ENCODE measurements at places on chromosomes 6 and 20. TPM values are rescaled to one million over a fixed set of nuclear protein-coding genes. Genes with fewer than 3 reads are reported as not detected.

Gene SLC35D3
- not detected for total RNA-seq

Gene TMEM244
- not detected for total RNA-seq

Gene EDEM2
- total RNA-seq, result 18.2 TPM

GRCh38 chr6:99821164-99821563 lies 172.9 kb downstream of the MCHR2 start:
- no peak for DNase-seq

- peak; percentile 51 for DNase-seq
Observed at GRCh38 chr20:39874049-39874893, 814.8 kb downstream of the MAFB start.
